AG04449 (cell line): ENCODE measurements at places on chromosomes 5 and 9.

DNA sequence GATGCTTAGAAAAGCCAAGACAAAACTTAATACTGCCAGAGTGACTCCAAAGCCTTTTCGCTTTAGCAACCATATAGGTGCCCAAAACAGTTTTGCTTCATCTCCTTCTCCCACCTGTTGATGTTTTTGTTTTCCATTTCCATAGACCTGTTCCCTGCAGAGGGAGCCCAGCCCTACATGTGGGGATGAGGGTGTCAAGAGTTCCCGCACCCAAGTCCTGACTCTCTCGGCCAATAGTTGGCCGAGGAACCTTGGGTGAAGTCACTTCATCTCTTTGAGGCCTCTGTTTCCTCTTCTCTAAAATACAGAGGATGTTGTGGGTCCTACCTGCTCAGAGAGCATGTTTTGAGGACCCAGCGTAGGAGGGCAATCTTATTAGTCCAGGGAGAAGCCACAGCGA is 38.5 kb upstream of the LCP2 start:
- no peak for DNase-seq

- DNase-seq = no peak
These were observed 442.6 kb upstream of the RGMB start for GRCh38 chr5:98330871-98331270.

- no peak for DNase-seq
These were observed 35.3 kb upstream of the JMY start for GRCh38 chr5:79200573-79201183.

GRCh38 chr5:74889523-74890105 is 23.4 kb upstream of the FAM169A start:
- no peak for DNase-seq

- no peak for DNase-seq
These were observed 165.0 kb upstream of the MAP3K1 start for GRCh38 chr5:56650386-56650785.
